ENCODE measurements at places on chromosomes 1 and 21.
A peak's percentile ranks its signal among the peaks of the same experiment; 100 is the strongest.

- no peak for DNase-seq
These were observed 23.5 kb downstream of the UBE2G2 start for GRCh38 chr21:44778094-44778493.

DNA sequence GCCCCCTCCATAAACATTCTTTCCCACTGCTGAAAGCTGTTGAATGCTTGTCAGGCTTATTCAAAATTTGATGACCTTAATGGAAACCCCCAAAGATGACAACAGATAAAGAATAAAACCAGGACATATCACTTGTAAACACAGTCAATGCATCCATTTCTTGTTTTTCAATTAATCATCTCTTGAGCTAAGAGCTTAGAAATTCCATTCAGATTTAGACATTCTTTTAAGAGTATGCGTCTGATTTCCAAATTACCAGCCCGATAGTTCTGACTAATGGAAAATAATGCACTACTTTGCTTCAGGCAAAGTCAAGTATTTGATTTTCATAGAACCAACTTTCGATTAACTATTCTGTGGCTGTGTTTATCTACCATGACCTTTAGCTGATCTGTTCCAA is 100.6 kb upstream of the RUNX1 start:
- no peak for DNase-seq

DNA sequence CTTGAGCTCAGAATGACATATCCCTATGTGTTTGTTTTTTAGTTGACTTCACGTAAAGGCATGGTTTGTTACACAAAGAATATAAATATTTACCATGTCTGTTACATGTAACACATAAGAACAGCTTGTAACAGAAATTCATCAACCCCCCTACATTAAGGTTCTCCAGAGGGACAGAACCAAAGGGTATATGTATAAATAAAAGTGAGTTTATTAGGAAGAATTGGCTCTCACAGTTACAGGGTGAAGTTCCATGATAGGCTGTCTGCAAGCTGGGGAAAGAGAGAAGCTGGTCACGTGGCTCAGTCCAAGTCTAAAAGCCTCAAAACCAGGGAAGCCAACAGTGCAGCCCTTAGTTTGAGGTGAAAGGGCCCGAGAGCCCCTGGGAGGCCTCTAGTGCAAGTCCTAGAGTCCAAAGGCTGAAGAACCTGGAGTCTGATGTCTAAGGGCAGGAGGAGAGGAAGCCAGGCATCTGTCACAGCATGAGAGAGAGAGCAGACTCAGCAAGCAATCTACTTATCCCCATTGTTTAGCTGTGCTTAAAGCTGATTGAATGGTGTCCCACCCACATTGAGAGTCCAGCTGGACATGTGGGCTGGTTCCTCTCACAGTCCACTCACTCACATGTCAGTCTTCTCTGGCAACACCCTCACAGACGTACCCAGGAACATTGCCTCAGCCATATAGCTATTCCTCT is 15.8 kb downstream of the THRAP3 start:
- no peak for DNase-seq

GRCh38 chr1:69569576-69570328 is 2.0 kb downstream of the LRRC7 start:
- no peak for DNase-seq

- DNase-seq, result no peak
These were observed 31.8 kb downstream of the EPHA8 start for GRCh38 chr1:22595108-22595507.

- DNase-seq, result no peak
These were observed 395.5 kb upstream of the PKN2 start for GRCh38 chr1:88288571-88288970.

- no peak for DNase-seq
These were observed 336.0 kb downstream of the DISC1 start for GRCh38 chr1:231962636-231963035.

GRCh38 chr1:166128195-166128594 is 38.6 kb downstream of the FAM78B start:
- DNase-seq, result no peak

- no peak for DNase-seq
These were observed 2.4 kb downstream of the TMPRSS3 start for GRCh38 chr21:42393443-42393950.

GRCh38 chr1:116916533-116917445 is 7.1 kb downstream of the PTGFRN start:
- DNase-seq, result no peak

DNA sequence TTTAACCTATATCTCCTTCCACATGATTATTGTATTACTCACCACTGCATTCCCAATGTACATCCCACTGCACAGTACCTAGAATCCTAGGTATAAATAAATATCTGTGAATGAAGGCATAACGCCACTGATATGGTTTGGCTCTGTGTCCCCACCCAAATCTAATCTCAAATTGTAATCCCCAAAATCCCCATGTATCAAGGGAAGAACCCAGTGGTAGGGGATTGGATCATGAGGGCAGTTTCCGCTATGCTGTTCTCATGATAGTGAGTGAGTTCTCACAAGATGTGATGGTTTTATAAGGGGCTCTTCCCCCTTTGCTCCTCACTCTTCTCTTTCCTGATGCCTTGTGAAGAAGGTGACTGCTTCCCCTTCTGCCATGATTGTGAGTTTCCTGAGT is 599.0 kb upstream of the ADGRL2 start:
- DNase-seq, result no peak

- peak; percentile 11 for DNase-seq
These were observed 27.5 kb upstream of the NCAM2 start for GRCh38 chr21:20970691-20971090.

DNA sequence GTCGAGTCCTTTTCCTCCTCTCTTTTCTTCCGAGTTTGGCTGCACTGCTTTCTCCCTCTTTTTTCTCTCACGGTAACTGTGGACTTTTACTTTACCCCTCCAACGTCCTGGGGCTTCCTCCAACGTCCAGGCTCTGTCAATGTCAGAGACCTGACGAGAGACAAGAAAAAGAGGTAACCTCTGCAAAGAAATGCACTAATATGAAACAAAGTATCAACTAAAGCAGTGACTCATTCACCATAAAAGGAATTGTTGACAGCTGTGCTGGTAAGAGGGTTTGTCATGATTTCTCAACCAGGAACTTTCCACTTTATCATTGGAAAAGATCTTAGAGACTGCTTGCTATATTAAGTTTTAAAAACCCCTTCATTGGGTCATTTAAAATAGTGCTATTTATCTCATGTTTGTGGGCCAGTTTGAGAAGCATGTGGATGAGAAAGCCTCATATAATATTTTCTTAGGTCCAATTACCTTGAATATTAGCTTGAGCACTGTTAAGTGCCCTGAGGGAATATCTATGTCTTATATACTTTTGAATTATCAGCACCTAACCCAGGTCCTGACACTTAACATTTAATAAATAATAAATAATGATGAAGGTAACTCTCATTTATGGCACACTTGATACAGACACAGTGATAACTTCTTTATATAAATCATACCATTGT is at the start of gene GBP2:
TSS of gene GBP2 (minus strand) at position 202 of the 668 bp plus-strand sequence. CDS start 4,148 bp downstream, outside the sequence.
- DNase-seq, result no peak

- DNase-seq, result no peak
These were observed 114.3 kb upstream of the RUNX1 start for GRCh38 chr21:35163411-35163810.

DNA sequence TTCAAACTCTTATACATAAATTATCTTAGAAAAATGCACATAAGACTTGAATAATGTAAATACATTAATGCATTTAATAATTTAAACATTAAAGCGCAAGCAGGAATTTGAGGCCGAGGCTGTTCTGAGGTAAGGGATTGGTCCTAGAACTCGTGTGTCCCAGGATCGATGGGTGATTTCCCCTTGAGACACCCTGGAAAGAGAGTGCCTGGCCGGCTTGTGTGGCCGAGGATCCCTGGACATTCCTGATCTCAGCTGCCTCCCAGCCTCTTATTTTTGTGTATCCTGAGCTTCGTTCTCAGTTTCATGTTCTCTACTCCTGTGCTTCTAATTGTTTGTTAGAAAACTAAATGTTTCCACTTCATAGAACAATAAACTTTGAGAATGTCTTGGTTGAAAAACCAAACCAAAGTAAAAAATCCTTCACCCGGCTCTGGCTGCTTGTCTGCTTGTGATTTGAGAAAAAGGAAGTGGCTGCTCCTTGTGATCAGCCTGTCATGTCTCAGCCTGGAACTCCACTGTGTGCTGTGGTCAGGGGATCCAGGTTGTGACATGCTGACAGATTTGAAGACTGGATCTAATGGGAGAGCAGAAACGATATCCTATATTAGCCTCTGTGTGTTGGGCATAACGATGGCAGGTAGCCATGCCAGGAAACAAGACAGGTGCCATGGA is 40.7 kb downstream of the PEX14 start:
- DNase-seq, result no peak

DNA sequence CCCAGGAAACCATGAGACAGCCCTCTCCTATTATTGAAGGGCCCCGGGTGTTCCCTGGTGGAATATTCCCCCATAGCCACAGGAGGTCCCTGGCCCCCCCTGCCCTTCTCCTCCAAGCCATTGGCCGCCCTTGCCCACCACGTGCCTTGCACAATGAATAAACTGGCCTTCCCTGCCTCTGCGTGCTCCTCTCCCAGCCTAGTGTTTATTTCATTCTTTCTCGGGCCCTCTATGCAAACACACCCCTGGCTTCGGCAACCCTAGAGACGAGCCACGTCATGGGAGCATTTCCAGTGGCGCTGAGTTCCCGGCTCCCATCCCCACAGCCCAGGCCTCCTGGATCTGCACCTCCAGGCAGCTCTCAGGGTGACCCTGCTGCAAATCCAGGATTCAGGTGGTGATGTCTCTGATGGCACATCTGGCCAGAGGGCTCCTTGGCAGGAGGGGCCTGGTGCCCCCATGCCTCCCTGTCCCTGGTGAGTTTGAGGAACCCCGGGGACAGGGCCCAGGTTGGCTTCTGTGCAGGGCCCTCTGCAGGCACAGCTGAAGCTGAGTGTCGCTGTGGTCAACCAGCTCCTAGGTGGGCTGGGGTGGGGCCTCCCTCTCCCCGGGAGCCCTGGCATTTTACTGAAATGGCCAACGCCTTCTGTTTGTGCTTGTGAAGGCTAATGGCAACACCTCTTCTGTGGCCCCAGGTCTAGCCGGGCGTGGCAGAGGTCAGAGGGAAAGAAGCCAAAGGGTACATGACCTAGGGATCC is 6.2 kb downstream of the KRTAP10-12 start:
- DNase-seq, result no peak

DNA sequence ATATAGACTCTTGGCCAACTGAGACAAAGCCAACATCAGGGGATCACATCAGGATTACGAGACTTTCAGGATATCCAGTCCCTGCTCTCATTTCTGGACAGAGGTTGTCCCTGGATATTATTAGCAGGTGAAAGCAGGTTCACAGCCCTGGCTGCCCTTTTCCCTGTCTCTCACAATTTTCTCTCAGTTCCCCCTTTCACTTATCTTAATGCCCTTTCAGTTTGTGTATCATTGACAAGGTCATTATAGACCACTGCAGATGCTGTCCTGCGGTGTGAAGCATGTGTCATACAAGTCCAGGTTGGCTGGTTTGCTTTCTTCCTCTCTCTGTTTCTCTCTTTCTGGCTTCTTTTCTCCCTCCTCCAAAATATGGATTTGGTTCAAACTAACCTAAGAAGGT is 2.1 kb upstream of the KLHDC9 start:
- DNase-seq, result no peak

DNA sequence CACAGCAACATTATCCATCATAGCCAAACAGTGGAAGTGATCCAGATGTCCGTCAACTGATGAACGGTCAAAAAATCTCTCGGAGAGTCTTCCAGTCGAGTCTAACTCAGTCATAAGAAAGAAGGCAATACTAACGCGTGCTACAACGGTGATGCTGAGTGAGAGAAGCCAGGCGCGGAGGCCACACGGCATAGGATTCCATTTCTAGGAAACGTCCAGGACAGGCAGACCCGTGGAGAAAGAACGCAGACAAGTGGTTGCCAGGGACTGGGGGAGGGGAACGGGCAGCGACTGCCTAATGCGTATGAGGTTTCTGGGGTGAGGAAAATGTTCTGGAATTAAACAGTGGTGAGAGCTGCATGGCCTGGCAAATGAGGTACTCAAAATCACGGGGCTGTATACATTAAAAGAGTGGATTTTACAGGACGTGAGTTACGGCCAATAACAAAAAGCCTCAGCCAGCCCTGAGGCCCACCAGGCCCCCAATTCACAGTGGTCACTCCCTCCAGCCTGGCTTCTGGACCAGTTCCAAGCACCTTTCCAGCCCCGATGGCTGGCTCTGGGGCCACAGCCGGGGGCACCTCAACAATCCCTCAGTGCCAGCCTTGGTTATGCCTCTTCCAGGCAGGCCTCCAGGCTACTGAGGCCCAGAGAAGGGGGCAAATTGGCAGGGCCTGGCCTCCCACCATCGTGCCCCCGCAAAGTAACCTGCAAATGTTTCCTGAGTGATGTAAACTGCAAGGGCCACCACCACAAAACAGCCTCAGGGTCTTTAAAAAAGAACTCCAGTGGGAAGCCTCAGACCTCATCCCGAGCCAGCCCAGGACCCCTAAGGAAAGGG is 3.4 kb downstream of the WNT9A start:
- no peak for DNase-seq

- no peak for DNase-seq
These were observed 30.6 kb downstream of the EPS15 start for GRCh38 chr1:51488372-51489050.

DNA sequence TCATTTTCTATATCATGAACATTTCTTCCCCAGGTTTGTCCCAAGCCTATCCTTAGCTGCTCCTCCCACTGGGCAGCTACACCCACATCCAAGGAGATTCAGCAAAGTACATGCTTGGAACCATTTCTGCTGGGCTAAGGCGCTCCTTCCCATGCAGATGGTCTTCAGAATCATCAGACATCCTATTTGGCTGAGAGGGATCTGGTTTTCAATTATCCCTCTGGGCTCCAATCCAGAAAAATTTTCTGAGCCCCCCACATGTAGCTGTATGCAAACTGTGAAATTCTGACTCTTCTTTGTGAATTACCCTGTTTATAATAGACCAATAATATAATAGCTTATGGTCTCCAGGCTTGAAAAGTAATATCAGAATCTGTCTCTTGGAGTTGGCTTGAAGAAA is 99.2 kb downstream of the LAMC2 start:
- DNase-seq, result no peak

DNA sequence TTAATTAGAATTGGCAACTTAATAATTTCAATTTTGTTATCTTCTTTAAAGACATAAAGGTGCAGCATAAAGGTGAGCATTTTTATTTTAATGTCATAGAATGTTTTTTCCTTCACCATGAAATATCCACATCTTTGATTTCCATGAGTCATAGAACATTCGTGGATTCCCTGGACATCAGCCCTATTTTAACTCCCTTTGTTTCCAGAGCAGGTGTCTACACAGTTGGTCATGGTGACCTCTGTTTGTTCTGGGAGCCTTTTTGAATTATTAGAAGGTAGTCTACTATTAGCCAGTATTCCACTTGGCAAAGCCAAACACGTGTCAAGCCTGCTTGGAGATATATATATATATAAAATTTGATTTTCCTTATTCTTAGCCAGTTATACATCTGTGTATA is 572.9 kb downstream of the LTN1 start:
- no peak for DNase-seq

- DNase-seq, result no peak
These were observed 33.1 kb upstream of the SH3D21 start for GRCh38 chr1:36273024-36273423.
